ENCODE measurements at places on chromosomes 4 and X.

DNA sequence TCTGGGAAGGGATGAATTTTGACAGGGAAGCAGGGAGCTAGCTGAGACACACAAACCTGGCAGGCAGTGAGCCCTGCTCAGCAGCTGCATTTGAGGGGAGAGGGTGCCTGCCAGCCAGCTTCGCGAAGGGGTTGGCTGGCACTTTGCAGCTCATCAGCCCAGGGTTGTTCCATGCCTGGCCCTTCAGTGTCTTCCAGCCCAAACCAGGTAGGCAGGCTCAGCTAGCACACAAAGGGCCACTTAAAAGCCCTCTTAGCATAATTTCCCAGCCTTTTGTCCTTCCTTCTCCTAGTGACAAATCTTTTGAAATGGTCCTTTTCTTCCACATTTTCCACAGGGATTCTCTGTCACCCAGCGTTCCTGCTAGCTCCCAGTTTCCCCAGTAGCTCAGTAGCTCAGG lies 4.3 kb upstream of the FRMPD3 start:
- no peak for DNase-seq

DNA sequence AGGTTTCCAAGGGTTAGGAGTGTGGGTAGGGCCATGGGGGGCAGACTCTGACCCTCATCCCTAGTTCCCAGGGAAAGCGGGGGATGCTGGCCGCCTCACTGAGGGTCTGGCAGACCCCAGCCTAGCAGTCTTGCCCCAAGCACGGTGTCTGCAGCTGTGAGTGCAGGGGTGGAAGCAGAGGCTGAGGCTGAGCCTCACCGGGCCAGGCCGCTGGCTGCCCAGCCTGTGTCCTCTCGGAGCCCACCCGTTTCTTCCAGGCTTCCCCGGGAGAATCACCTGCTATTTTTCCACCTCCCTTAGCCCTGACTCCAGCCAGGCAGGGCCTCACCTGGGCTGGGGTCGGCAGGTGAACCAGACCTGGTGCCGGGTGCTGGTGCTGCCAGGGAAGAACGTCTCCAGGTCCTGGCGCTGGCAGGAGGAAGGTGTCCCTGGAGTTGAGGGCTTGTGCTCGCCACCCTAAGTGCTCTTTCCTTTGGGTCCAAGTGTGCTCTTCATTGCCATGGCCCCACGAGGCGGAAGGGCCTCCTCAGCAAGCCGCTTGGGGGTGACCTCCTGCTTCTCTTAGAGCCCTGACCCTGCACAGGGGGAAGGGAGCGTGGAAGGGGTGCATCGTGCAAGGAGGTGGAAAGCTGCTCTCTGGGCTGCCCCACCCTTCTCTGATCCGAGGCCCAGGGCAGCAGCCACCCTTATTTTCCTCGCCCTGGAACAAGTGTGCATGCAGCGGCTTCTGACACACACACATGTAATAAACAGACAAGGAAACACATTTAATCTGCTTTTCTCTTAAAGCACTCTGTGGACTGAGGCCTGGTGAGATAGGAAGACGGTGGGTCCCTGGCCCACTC lies 112.7 kb downstream of the FAM53A start:
- DNase-seq, result no peak

DNA sequence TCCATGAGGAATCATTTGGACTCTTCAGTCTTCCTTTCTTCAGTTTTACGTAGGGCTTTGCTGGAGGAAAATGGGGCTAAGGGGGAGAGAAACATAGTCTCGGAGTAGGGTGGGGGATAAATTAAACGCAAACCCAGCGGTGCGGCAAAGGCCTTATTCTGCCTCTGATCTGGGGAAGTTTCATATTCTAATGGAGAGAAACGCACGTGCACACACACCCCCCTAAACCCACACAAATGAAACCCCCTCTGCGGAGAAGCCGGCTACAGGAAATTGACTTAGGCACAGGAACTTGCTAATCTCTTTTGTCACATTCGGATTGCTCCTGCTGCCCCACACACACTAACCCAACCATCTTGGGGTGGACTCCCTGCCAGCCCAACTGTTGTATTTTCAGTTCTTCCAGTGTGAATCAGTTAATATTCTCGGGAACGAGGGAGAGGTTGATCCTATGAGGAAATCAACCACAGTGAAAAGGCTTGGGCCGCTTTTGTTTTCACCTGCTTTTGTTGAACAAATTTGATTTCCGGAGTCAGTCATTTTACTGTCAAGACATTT lies at the start of gene RHOH:
Gene RHOH (plus strand): TSS at position 308 of the 558 bp plus-strand sequence. CDS start 46,356 bp downstream, outside the sequence.
- DNase-seq, result no peak

- DNase-seq, result no peak
These were observed 14.5 kb upstream of the LRBA start for GRCh38 chr4:151029537-151029936.
